ENCODE measurements at places on chromosomes 2 and 18.

DNA sequence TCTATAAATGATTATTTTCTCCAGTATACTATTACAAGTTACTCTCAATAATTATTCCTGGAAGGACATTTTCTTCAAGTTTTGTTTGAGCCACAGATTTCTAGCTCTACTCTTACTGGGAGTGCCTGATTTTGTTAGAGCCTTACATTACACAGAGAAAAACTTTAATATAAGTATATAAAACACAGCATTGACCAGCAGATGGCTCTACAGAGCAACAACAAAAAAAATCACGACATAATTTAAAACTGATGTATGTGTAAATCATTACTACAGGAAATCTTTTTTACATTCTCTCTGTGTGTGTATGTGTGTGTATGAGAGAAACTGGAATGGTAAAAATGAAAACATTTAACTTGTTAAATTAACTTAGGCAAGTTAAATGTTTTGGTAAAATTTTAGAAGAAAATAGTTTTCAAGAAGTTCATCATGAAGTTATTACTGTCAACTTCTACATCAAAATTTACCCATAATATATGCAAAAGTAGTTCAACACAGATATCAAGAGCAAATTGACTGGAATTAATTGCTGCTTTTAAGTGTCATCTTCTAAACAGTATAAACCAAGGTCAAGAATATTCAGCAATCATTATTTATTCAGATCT, 103.3 kb downstream of the MDH1 start:
- DNase-seq = peak; percentile 43

GRCh38 chr2:33321236-33321771, 155.1 kb upstream of the RASGRP3 start:
- peak; percentile 81 for DNase-seq

DNA sequence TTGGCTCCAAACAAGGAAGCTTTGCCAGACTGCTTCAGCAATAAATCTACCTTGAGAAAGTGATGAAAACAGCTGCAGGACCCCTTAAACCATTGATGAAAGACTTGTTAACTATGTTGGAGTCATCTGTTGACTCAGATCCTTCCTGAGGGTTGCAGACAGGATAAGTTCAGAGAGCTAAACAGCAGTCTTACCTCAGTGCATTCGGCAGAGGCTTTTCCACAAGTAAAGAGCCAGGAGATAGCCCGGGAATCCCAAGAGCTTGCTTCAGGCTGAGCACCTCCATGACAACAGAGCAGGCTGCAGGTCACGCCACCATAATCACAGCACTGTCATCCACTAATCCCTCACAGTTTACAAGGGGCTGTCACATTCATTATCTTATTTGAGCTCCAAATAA, 23.7 kb downstream of the KIAA2012 start:
- DNase-seq = peak; percentile 30

- DNase-seq = no peak
These were observed at the start of gene CCDC68 for GRCh38 chr18:54958704-54959625. Gene CCDC68, minus strand, starts transcription at chr18:54959461. Its CDS starts 16,670 bp downstream, at chr18:54942791.

GRCh38 chr2:207960090-207960489, 65.2 kb downstream of the PLEKHM3 start:
- no peak for DNase-seq

DNA sequence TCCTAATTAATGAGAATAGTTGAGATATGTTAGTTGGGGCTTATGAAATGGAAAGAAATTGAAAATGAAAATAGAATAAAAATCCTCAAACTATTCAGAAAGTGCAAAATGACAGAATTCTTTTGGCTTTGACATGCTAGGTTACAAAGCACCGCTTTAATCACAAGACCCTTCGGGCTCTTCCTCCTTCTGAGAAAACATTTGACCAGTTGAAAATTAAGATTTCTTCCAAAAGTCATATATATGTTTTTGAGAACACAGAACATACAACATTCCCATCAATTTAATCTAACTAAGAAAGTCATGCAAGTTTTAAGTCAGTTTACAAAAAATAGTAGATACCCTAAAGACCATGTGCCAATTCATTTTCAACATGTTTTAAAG, 2.2 kb upstream of the SLC40A1 start:
- DNase-seq = no peak

DNA sequence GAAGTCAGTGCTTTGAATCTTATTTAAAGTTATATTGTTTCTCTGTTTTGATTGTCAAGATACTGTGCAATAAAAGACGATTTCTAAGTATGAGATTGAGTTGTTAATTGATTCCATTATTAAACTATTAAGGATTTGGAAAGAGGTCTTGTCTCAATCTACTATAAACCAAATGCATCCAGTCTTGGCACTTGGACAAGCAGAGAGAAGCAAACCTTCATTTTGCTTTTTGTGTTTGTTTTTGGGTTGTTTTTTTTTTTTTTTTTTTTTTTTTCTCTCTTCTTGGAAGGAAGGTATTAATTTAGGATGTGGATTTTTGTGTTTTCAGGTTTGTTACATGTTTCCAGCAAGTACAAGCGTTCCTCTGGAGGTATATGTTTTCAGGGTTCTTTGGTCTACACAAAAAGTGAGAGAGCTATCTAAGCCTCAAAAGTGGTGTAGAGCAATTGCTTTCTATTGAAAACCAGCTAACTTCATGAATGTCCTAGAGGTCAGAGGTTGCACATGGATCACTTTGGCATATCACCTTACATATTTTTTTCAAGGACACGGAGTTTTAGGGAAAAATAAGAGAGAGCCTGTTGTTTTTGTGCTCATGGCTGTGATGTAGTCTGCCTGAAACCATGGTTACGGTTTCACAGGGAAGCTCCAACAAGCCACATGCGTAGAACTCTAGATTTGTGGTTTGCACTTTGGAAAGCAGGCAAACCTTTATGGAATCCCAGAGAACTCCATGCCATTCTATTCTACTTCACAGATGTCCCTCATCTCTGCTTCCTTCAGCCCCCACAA, 1.8 kb downstream of the PRKCE start:
- DNase-seq = peak; percentile 10

DNA sequence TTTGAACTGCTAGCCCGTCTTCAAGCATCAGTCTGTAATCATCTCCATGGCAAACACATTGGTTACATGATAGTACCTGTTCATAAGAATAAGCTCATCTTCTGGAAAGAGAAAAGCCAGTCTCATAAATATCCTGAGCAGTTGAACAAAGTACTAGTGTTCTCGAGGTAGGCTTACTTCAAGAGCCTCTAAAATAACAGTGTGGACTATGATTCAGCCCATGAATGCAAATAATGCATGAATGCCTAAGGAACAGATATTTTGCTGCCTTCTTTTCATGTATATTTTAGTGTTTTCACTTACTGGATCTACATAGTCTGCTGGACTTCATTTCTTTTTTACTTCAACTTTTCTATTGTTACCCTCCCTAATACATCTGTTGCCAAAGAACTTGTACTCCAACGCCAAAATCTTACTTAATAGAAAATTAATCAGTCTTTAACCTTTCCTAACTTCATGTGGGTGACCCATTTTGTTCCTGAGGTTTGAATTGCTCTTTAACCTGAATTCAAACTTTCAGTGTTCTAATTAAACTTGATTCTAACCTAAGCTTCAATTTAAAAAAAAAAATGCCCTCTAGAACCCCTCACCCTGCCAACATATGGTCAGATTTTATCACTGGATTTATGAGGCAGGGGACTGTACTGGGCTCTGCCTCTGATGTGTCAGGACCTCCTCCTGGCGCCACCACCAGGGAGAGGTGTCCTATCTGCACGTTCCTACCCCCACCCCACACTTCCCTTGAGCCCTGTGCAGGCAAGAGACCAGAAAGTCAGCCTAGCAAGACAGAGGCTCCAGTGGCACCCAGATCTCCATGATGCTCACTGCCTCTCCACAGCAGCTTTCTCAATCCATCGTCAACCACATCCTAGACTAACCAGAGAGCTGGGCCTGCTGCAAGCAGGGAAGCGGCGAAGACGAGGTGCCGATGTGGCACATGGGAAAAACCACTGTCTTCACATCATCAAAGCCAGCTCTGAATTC, 264.7 kb upstream of the ID2 start:
- DNase-seq = no peak

DNA sequence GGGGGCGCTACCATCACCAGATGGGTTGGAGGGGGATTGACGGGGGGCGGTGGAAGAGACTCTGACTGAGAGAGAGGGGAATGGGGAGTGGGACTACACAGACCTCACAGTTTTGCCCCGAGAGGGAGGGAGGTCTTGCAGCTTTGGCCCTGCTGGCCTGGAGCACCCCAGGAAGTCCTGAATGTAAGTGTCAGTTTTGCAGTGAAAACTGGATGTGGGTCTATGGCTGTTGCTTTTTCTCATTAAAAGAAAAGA, 2.4 kb downstream of the TCF7L1 start:
- no peak for DNase-seq

DNA sequence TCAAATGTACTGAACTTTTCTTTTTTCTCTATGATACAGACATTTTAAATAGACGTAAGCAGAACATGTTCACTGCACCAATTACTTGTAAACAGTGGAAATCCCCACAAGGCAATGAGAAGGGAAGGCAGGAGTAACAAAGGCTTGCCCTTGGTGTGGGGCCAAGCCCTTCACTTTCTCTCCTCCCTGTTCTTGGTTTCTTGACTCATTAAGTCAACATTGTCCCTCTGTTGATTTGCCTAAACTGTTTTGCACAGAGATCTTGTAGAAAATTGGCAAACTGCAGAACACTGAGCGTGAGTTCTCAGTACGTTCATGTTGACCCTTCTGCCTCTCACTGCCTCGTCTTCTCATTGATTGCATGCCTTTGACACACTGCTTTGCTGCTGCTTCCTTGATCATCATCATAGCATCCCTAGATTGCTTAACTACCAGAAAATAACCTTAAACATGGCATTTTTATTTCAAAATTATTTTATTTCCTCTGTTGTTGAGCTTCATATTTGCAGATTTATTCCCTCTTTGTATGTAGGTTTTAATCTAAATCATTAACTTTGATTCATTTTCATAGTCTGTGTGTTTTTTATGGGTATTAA, 257.7 kb downstream of the PTGR3 start:
- peak; percentile 93 for DNase-seq

- no peak for DNase-seq
These were observed 48.4 kb downstream of the DCDC2C start for GRCh38 chr2:3751806-3752205.

Data from M059J (cell line).